Stomach (tissue), 19 donors: ENCODE measurements at places on chromosomes 11 and 22. TPM values are rescaled to one million over a fixed set of nuclear protein-coding genes. Genes with fewer than 3 reads are reported as not detected.

GRCh38 chr11:17511571-17511970 lies 32.6 kb downstream of the USH1C start:
- no peaks in the 10 kb centered on the region for H3K36me3 ChIP-seq
- H3K27me3 ChIP-seq: peaks cover 4% of the 10 kb centered on the region
- no peaks in the 10 kb centered on the region for H3K4me1 ChIP-seq
- DNase-seq: no peak
- no peak overlapping the region for H3K27ac ChIP-seq

DNA sequence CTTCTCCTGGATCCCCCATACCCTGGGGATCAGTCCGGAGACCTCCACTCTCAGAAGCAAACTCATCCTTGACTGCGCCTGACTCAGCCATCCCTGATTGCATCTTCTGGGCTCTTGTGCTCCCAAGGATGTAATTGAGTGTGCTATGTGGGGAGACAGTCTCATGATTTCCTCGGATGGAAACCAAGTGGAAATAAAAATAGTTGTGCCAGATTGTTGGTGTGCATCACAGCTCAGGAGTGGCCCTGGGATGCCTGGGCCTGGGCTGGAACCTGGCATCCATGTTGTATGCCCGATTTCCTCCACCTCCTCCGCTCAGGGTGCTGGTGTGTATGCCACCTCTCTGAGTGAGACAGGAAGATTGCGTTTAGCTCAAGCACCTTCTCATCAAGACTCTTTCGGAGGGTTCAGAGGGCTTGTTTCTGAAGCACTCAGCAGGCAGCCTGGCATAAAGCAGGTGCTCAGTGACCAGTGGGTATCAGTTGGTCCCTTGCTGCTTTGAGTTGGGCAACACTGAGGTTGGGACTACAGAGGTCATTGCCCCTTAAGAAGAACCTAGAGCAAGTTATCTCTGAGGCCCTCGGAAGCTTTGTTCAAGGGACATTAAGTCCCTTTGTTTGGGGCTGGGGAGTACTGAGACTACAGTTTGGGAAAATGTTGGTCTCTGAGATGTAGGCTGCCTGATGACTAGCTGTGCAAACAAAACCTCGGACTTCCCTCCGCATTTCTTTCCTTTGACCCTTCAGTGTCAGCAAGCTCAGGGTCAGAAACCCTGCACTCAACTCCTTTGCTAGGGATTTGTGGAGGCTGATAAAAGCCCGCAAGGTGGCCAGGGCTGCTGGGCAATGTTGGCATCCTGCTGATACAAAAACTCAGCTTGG lies 24.8 kb upstream of the MICAL2 start:
- H3K4me1 ChIP-seq: peaks cover 51% of the 10 kb centered on the region
- H3K27me3 ChIP-seq: no peaks in the 10 kb centered on the region
- no peak for DNase-seq
- no peak overlapping the region for H3K4me3 ChIP-seq
- H3K36me3 ChIP-seq: no peaks in the 10 kb centered on the region
- H3K27ac ChIP-seq: peak overlapping the region; percentile 52

DNA sequence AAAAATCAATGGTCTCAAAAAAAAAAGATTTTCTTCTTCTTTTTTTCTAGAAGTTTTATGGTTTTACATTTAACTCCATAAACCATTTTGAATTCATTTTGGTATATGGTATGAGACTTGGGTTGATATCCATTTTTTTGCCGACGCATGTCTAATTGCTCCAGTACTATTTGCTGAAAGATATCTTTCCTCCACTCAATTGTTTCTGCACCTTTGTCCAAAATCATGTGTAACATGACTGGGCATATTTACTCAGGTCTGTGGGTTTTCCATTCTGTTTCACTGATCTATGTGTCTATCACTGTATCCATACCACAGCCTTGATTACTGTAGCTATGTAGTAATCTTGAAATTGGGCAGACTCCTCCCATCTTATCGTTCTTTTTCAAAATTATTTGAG lies 15.6 kb upstream of the SCARF2 start:
- DNase-seq: no peak
- H3K4me1 ChIP-seq: no peaks in the 10 kb centered on the region
- H3K36me3 ChIP-seq: peaks cover 38% of the 10 kb centered on the region
- H3K27me3 ChIP-seq: no peaks in the 10 kb centered on the region

- DNase-seq: peak; percentile 57
- no peak overlapping the region for H3K27ac ChIP-seq
- H3K36me3 ChIP-seq: no peaks in the 10 kb centered on the region
Measured at GRCh38 chr11:112805658-112806057, 155.6 kb upstream of the NCAM1 start.

- no peak for DNase-seq
- no peaks in the 10 kb centered on the region for H3K27me3 ChIP-seq
- H3K36me3 ChIP-seq: peaks cover 88% of the 10 kb centered on the region
Measured at GRCh38 chr11:126202646-126203359, 8.6 kb downstream of the RPUSD4 start.

GRCh38 chr22:43561415-43562178 lies 149.8 kb downstream of the MPPED1 start:
- H3K27me3 ChIP-seq: no peaks in the 10 kb centered on the region
- no peak overlapping the region for H3K4me3 ChIP-seq
- no peak overlapping the region for H3K27ac ChIP-seq

TSPAN32 gene
- total RNA-seq: not detected

- DNase-seq: peak; percentile 33
- no peaks in the 10 kb centered on the region for H3K36me3 ChIP-seq
- H3K4me1 ChIP-seq: peaks cover 20% of the 10 kb centered on the region
- H3K27me3 ChIP-seq: peaks cover 4% of the 10 kb centered on the region
Measured at GRCh38 chr11:59247531-59248227, 35.0 kb upstream of the MPEG1 start.

- no peaks in the 10 kb centered on the region for H3K36me3 ChIP-seq
- H3K4me1 ChIP-seq: peaks cover 4% of the 10 kb centered on the region
- H3K27ac ChIP-seq: no peak overlapping the region
- H3K27me3 ChIP-seq: no peaks in the 10 kb centered on the region
- DNase-seq: no peak
Measured at GRCh38 chr11:16167706-16168487, 188.4 kb downstream of the SOX6 start.

VWA5A gene
- 42.6 TPM for total RNA-seq
